ENCODE measurements at places on chromosomes 5 and 9.
A peak's percentile ranks its signal among the peaks of the same experiment; 100 is the strongest.

DNA sequence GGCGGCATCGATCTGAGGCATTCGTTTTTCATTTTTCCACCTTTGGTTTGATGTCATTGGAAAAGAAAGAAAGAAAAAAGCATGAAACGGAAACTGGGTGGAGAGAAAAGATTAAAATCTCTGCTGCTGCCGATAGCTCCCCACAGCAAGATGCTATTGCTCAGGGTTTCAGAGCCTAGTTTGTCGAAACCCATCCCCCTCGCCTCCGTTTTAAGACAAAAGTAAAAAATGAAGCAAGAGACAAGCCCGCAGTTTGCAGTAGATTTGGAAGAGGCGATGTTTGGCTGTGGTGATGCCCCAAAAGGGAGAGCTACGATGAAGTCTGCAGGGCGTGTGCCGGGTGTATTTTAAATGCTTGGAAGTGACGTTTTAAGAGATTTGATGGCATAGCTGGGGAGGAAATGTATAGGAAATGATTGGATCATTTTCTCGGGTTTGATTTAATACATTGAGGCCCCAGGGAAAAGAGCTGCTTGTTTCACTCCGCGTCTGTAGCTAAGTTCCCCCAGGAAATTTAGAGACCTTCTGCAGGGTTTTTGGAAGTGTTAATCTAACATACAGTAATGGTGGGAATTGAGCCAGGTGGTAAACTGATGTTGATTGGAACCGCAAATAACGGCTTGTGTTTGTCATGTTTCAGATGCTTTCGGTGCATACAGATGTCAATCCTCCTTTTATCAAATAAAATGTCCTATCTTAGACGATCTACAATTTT, 909 bp downstream of the NDFIP1 start:
- no peak for DNase-seq

GRCh38 chr5:73122875-73123810, 2.8 kb downstream of the TMEM171 start:
- no peak for DNase-seq

DNA sequence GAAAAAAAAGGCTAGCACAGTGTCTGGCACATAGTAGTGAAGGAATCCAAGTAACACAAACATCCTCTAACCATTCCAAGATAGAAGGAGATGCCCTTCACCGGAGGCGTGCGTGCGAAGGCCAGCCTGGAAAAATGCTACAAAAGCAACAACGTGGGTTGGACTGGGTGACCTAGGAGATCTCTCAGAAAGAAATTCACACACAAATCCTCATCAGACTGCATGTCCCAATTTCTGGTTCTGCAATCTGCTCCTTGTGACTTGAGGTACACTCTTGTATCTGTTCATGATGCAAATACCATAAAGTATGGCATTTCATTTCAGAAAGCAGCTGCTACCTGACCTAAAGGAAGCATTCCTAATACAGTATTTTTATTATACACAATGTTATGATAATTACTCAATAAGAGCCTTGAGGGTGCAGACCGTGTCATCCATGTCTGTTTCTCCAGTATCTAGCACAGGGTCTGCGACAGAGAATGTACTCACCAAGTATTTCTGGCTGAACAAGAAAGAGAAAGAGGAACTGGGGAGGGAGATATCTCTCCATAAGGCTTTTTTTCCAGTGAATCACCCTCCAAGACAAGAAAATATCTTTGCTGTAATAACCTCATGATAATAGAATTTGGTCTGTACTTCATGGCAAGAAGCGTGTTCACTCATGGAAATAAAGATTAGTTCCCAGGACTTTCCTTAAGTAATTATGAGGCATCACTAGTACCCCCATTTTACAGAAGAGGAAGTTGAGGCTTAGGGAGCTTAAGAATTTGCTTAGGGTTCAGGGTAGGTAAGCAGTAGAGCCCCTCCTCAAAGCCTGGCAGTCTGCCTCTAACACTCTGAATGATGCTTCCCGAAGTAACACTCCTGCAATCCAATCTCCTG, 138.3 kb downstream of the CDK5RAP2 start:
- DNase-seq = no peak

GRCh38 chr9:70772601-70773000, 348.8 kb downstream of the TRPM3 start:
- no peak for DNase-seq

DNA sequence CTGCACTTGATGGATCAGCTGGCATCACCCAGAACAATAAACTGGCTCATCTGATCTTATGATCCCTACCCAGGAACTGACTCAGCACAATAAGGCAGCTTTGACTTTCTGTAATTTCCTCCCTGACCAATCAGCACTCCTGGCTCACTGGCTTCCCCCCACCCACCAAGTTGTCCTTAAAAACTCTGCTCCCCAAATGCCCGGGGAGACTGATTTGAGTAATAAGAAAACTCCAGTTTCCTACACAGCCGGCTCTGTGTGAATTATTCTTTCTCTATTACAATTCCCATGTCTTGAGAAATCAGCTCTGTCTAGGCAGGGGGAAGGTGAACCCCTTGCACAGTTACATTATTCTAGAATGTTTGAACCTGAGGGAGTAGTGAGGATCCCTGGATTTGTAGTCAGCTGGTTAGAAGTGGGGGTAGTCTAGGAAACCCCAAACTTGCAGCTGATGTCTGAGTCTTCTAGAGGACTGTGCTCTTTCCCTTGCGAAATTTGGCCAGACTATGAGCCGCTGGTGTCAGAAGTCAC, 111.7 kb upstream of the NEK6 start:
- DNase-seq = no peak

- no peak for DNase-seq
Measured at GRCh38 chr9:137021979-137022661, 5.9 kb downstream of the ABCA2 start.

GRCh38 chr5:179300581-179301180, 44.6 kb downstream of the ADAMTS2 start:
- DNase-seq = no peak

GRCh38 chr9:1454211-1454610, 404.1 kb downstream of the DMRT2 start:
- no peak for DNase-seq

DNA sequence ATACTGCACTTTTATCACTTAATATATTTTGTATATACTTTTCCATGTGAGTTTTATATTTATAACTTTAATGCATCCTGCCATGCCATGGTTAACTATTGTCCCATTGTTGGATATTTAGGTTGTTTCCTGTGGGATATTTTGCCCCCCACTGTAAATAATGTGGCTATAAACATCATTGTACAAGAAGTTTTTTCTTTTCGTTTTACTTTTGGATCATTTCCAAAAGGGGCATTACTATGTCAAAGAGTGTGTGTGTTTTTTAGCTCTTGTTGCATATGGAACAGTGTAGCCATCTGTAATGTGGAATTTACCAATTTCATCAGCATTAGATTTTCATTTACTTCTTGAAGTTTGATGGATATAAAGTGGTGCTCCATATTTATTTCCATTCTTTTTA, 13.3 kb downstream of the ITGA2 start:
- peak; percentile 0 for DNase-seq

DNA sequence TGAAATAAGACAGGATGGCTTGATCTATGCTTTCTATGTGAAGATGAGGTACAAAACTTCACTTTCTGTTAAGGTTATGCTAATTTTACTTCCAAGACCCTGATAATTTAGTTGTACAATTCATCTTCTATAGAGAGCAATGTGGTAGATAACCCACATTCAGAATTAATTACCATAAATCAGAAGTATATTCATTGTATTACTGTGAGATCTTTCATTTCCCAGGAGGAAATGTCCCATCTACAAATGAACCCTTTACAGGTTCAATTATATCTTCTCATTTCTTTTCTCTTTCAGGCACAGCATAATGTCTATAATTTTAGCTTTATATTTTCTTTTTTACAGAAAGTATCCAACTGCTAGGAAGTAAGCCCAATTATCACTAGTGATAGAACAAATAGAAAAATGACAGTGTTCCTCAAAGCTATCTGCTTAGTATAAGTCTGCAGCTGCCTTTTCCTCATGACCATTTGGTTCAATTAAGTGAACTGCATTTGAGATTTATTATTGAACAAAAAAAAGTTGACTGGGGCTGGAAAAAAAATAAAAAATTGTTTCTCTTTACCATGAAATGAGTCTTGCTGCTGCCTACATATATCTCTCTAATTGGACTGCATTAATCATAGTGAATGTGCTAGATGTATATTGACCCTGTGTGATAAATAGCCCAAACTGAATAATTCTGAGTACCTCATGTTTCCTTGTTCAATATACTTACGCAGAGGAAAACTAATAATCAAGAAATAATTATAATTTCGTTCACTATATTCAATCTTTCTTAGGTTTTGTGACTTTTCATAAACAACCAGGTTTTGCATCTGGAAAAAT, 1329.4 kb downstream of the PTPRD start:
- DNase-seq = no peak

DNA sequence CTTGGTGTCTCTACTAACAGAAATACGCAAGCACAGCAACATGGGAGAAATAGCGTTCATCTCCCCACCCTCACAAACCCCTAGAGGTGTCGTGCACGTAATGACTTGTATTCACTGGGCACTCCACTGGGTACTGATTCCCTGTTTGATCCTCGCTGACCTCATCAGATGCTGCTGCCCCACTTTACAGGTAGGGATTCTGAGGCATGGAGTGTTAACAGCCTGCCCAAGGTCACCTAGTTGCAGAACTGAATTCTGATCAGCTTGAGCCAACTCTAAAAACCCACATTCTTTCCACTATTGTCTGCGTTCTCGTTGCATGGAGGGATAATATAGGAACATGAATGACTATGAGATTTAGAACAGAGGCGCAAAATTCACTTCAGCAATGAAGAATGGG, 96.3 kb downstream of the TRIO start:
- DNase-seq = no peak

GRCh38 chr9:94915476-94916450, 189.3 kb downstream of the AOPEP start:
- no peak for DNase-seq

GRCh38 chr5:83567741-83568140, 96.2 kb downstream of the VCAN start:
- DNase-seq = no peak

- DNase-seq = no peak
Measured at GRCh38 chr9:97578846-97579245, 54.3 kb downstream of the TSTD2 start.

DNA sequence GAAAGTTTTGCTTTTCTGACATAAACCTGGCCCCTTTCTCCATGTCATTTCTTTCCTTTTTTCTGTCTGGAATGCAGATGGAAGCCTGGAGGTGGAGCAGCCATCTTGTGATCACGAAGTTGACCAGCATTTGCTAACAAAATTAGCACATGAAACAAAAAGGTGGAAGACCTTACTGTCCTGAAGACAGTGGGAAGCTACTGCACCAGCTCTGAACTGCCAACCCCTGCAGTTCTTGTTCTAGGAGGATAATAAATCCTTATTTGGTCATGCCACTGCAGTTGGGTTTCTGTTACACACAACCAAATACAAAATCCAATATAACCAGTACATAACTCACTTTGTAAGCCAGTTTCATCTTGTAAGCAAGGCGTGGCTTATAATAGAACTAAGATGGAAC, 249.4 kb upstream of the TBCA start:
- no peak for DNase-seq

DNA sequence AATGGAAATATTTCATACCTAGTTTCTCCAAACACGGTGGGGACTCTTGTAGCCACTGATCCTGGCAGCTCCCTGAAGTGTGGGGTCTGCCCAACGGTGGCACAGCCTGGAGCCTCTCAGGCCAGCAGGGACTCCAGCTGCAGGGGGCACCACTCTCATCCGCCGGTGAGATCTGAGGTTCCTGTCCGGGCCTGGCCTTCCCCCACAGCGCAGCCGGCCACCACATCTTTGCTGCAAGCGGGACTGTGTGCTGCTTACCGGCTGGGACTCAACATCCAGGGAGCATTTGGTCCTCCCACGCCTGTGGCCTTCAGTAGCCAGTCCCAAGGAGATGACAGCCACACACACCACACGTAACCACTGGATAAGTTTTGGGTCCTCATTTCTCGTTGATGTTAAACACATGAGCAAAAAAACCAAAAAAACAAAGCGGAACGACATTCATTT, 7.7 kb upstream of the NKX2-5 start:
- DNase-seq = no peak

DNA sequence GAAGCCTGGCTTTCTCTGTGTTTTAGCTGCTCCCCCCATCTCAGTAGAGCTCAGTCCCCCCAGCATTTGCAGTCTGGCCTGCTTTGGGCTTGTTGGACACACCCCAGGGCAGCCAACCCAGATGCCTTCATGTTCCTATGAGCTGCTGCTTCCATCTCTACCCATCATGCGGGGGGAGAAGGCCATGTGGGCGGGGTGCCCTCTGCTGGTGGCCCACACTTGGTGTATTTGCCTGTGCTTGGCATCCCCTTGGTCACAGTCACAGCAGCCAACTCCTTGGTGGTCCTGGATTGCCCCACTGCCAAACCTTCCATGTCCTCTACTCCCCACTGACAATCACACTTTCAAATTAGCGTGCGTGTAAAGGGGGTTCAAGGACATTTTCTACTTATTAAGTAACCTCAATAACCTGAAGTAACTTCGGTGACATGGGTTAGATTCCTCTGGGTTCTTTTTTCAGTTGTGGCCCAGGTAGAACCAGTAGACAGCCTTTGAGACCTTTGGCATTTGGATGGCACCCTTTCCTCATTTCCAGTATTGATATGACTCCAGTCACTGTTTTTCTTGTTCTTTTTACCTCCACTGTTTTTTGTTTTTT, 42.8 kb downstream of the SNX30 start:
- DNase-seq = peak; percentile 42

- DNase-seq = no peak
Measured at GRCh38 chr5:176637556-176637955, 7.1 kb downstream of the EIF4E1B start.

DNA sequence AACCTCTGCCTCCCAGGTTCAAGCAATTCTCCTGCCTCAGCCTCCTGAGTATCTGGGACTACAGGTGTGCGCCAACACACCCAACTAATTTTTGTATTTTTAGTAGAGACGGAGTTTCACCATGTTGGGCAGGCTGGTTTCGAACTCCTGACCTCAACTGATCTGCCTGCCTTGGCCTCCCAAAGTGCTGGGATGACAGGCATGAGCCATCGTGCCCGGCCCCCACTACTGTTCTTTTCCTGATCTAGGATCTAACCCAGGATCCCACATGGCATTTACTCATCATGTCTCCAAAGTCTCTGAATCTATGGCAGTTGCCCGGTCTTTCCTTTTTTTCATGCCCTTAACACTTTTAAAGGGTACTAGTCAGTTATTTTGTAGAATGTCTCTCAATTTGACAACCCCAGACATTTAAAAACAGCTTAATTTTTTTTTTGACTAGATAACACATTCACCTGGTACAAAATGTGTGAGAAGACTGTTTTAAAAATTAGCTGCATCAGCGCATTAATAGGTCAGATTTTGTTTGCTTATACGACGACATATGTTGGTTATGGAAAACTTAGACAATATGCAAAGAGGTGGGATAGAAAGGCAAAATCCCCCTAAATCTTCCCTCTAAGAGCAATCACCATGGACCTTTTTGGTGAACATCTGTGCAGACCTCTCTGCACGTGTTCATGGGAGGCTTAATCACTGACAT, 46.5 kb downstream of the STOM start:
- no peak for DNase-seq

DNA sequence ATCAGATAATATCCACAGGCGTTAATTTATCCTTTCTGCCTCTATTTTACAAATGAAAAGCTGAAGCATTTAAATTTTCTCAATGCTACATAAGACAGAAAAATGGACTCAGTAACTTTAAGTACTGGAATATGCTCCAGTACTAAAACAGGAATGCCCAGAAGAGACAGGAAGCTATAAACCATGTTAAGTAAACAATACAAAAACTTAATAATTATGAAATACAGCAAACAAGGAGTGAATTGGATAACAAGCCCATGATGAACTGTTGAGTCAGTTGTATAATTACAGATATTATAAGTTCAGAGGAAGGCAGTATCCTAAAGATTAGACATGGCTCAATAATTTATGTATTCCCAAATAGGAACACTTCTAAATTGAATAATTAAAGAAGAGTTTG, 148.5 kb downstream of the CHSY3 start:
- no peak for DNase-seq
